ENCODE measurements at places on chromosomes 4 and X. TPM values are rescaled to one million over a fixed set of nuclear protein-coding genes. Genes with fewer than 3 reads are reported as not detected.

- H3K36me3 ChIP-seq = no peaks in the 10 kb centered on the region
- no peaks in the 10 kb centered on the region for H3K4me1 ChIP-seq
- peak; percentile 29 for DNase-seq
- H3K4me3 ChIP-seq = no peak overlapping the region
Measured at GRCh38 chr4:48290146-48290772, 20.6 kb upstream of the TEC start.

LIAS gene
- 7.1 TPM for total RNA-seq

GRCh38 chrX:110032534-110033147 lies 29.7 kb downstream of the TMEM164 start:
- no peak for DNase-seq
- no peaks in the 10 kb centered on the region for H3K36me3 ChIP-seq
- no peak overlapping the region for H3K27ac ChIP-seq
- no peaks in the 10 kb centered on the region for H3K27me3 ChIP-seq
- no peaks in the 10 kb centered on the region for H3K4me1 ChIP-seq
- no peak overlapping the region for H3K4me3 ChIP-seq

- no peak overlapping the region for H3K27ac ChIP-seq
- H3K4me3 ChIP-seq = no peak overlapping the region
- no peaks in the 10 kb centered on the region for H3K4me1 ChIP-seq
- H3K36me3 ChIP-seq = no peaks in the 10 kb centered on the region
- no peak for DNase-seq
Measured at GRCh38 chr4:86306816-86307215, 53.0 kb downstream of the MAPK10 start.

- H3K27me3 ChIP-seq = no peaks in the 10 kb centered on the region
- H3K4me3 ChIP-seq = no peak overlapping the region
- peaks cover 31% of the 10 kb centered on the region for H3K4me1 ChIP-seq
- no peaks in the 10 kb centered on the region for H3K36me3 ChIP-seq
- peak; percentile 81 for DNase-seq
Measured at GRCh38 chr4:10006601-10007435, 14.5 kb downstream of the SLC2A9 start.

HSFX2 gene
- not detected for total RNA-seq

GRCh38 chr4:83832110-83832825 lies 296.4 kb downstream of the GPAT3 start:
- no peaks in the 10 kb centered on the region for H3K36me3 ChIP-seq
- H3K27ac ChIP-seq = no peak overlapping the region
- no peaks in the 10 kb centered on the region for H3K4me1 ChIP-seq
- no peaks in the 10 kb centered on the region for H3K27me3 ChIP-seq
- no peak for DNase-seq

PF4V1 gene
- not detected for total RNA-seq

FAM9C gene
- total RNA-seq = not detected

GRCh38 chr4:121764702-121765367 lies at the start of gene SMIM43:
Gene SMIM43, minus strand, starts transcription at chr4:121765164. Its CDS starts 59 bp downstream, at chr4:121765105.
- H3K27me3 ChIP-seq = no peaks in the 10 kb centered on the region
- peak within 1 kb of the TSS; percentile 44 for H3K4me3 ChIP-seq
- peaks cover 14% of the 10 kb centered on the region for H3K4me1 ChIP-seq
- no peaks in the 10 kb centered on the region for H3K36me3 ChIP-seq
- no peak within 1 kb of the TSS for H3K27ac ChIP-seq
- DNase-seq = no peak

RAB33A gene
- total RNA-seq = 0.59 TPM

SSX1 gene
- not detected for total RNA-seq

DNA sequence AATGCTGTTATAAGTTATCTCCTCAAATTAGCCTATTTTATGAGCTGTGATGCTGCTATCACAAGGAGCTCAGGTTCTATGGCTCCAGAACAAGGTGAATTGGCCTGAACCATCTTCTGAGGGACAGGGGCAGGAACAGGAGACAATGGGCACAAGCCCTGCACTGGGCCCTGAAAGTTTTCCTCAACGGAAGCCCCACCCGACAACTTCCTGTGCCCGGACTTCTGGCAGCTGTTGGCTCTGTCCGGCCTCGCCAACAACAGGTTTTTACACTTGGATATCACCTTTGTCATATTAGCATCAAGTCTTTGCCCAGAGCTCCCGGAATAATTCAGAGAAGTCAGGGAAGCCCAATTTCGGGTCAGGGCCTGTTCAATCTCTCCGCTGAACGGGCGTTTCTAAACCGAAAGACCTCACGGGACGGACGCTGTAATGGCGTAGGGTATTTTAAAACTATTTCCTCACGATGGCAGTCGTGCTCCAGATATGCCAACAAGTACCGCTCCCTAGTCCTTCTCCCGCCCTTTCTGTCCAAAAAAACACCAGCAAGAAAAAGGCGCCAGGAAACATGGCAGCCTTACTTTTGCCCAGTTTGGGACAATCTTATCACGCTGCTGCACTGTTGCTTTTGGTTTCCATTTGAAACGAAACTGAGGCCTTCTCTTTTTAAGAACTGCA lies 201.0 kb upstream of the STK26 start:
- peak overlapping the region; percentile 82 for H3K27ac ChIP-seq
- no peaks in the 10 kb centered on the region for H3K4me1 ChIP-seq
- H3K36me3 ChIP-seq = no peaks in the 10 kb centered on the region
- peak; percentile 69 for DNase-seq

TMEM156 gene
- total RNA-seq = 1.8 TPM

COX7B2 gene
- not detected for total RNA-seq

DNA sequence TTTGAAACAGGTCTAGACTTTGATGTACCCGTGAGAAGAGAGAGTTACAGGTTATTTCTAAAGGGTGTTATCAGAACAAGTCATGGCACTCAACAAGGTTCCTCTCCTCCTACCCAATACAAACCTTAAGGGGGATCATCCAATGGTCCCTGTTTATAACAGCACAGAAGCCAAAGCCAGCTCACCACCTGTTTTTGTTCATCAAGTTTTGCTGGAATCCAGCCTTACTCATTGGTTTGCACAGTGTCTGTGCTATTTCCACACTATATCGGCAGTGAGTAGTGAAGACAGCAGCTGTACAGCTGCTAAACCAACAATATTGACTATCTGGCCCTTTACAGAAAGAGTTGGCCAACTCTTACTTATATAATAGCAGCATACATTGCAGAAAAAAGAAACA lies 262.1 kb upstream of the STS start:
- H3K27me3 ChIP-seq = no peaks in the 10 kb centered on the region
- H3K4me3 ChIP-seq = no peak overlapping the region
- H3K4me1 ChIP-seq = no peaks in the 10 kb centered on the region

DNA sequence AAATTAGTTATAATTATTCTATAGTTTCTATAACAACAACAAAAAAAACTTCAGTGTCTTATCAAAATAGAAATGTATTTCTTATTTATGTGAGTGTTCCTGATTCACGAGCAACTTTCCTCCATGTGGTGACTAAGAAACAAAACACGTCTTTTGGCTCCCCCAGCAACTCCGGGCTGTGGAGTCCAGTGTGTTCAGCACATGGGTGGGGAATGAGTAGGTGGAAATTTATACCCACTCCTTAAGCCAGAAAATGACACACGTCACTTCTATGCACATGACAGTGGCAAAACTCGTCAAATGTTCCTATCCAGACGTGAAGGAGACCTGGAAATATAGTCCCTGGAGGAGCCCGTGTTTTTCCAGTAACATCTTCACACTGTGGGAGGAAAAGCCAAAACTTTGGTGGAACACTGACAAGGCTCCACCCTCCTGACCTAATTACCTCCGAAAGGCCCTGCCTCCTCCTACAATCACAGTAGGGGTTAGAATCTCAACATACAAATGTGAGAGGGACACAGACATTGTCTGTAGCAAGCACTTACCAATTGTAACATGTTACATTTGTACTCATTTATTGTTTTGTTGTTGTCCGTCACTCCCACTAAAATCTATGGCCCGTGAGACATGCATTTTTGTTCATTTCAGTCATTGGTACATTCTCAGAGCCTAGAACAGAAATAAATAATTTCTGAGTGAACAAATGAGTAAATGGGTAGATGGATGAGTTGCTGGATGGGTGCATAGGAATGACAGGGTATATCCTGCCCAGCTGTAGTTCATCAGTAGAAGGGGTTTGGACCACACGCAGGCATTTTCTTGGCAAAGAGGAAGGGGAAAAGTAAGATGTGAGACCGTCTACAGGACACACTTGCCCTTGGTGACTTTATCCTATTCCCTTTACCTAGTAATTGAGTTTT lies 605.8 kb upstream of the TENM3 start:
- H3K36me3 ChIP-seq = no peaks in the 10 kb centered on the region
- H3K27ac ChIP-seq = no peak overlapping the region

GRCh38 chrX:125198546-125198945 lies 121.1 kb upstream of the TEX13C start:
- H3K27ac ChIP-seq = no peak overlapping the region
- H3K4me3 ChIP-seq = no peak overlapping the region
- H3K27me3 ChIP-seq = no peaks in the 10 kb centered on the region
- no peaks in the 10 kb centered on the region for H3K36me3 ChIP-seq

- no peak within 1 kb of the TSS for H3K27ac ChIP-seq
- no peaks in the 10 kb centered on the region for H3K36me3 ChIP-seq
- no peak within 1 kb of the TSS for H3K4me3 ChIP-seq
- H3K27me3 ChIP-seq = no peaks in the 10 kb centered on the region
- no peaks in the 10 kb centered on the region for H3K4me1 ChIP-seq
- DNase-seq = no peak
Measured at GRCh38 chr4:87322754-87323153, at the start of gene HSD17B13. Gene HSD17B13, minus strand, starts transcription at chr4:87322882. Its CDS starts 41 bp downstream, at chr4:87322841.

ENOPH1 gene
- total RNA-seq = 8.4 TPM

TMEM255A gene
- 1.5 TPM for total RNA-seq

GRCh38 chr4:16764622-16765021 lies 133.8 kb downstream of the LDB2 start:
- DNase-seq = no peak
- H3K27ac ChIP-seq = no peak overlapping the region
- H3K4me1 ChIP-seq = no peaks in the 10 kb centered on the region
- no peak overlapping the region for H3K4me3 ChIP-seq
- no peaks in the 10 kb centered on the region for H3K27me3 ChIP-seq

BST1 gene
- 4.2 TPM for total RNA-seq

GAB3 gene
- 15.5 TPM for total RNA-seq

NPY2R gene
- not detected for total RNA-seq

- DNase-seq = peak; percentile 91
- H3K27ac ChIP-seq = peak overlapping the region; percentile 82
- no peaks in the 10 kb centered on the region for H3K36me3 ChIP-seq
Measured at GRCh38 chr4:76689145-76689817, 208.7 kb downstream of the SOWAHB start.

- no peak overlapping the region for H3K27ac ChIP-seq
- no peak overlapping the region for H3K4me3 ChIP-seq
- no peaks in the 10 kb centered on the region for H3K27me3 ChIP-seq
- no peaks in the 10 kb centered on the region for H3K4me1 ChIP-seq
- DNase-seq = no peak
Measured at GRCh38 chrX:133881893-133882292, 103.5 kb downstream of the GPC3 start.

DNA sequence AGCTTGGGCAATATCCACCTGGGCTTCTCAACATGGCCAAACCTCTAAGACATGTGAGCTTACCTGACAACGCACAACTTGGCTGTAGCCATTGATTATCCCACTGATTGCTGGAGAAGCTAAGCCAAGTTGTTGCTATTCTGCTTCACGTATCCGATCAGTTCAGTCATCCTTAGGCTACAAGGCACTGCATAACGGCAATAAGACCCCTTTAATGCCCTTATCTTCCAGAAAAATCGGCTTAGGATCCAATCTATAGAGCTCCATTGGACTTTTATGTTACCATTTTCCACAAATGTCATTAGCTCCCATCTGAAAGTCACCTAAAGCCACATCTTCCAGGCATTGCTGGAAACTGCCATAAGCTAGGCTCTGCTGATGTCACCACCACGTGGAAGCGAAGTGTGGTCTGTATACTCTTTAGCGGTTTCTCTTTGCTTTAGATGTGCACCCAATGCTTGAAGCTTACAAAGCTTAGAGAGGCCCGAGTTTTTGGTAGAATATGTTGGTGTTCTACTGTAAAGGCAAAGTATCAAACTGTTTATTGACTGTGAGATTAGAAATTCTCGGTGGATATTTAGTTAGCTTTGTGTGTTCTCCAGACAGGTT lies 163.1 kb downstream of the CPE start:
- H3K27ac ChIP-seq = no peak overlapping the region
- no peaks in the 10 kb centered on the region for H3K36me3 ChIP-seq
- H3K4me3 ChIP-seq = no peak overlapping the region
- no peak for DNase-seq
- H3K4me1 ChIP-seq = no peaks in the 10 kb centered on the region

DNA sequence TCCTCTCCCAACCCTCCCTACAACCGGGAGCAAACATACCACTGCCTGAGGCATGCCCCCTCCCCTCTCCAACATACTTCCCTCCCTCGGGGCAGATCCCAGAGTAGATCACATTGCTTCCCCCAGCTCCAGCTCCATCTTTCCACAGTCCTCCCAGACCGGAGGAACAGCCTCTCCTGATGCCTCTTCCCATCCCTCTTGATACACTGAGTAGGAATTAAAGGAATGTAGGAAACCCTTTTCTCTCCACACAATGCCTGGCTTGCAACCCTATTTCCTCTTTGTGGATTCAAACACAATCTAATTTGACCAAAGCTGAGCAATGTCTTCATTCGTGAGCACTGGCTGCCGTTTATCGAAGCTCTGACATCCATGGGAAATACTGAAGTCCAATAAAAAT lies 339.8 kb downstream of the BCOR start:
- H3K36me3 ChIP-seq = no peaks in the 10 kb centered on the region
- H3K4me1 ChIP-seq = peaks cover 4% of the 10 kb centered on the region
- H3K4me3 ChIP-seq = no peak overlapping the region
- no peak overlapping the region for H3K27ac ChIP-seq
- DNase-seq = no peak
- no peaks in the 10 kb centered on the region for H3K27me3 ChIP-seq

DNA sequence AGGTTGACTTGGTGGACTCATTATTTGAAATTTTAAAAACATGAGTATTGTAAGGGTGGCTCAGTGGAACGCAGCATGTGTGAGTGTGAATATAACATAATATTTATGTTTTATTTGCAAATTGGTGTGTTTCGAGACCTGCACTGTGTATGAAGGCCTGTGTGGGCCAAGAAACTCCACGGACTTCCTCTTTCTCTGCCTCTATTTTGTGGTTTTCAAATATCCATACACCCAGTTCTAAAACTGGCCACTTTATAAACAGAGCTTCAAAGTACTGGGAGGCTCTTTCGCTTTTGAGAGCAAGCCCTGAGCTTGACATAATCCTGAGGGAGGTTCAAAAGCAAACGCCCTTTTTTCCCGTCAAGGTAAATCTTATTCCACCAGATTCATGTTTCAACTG lies 187.7 kb downstream of the GPAT3 start:
- no peaks in the 10 kb centered on the region for H3K4me1 ChIP-seq
- no peaks in the 10 kb centered on the region for H3K27me3 ChIP-seq
- H3K27ac ChIP-seq = no peak overlapping the region
- DNase-seq = no peak

OPRPN gene
- total RNA-seq = not detected

DNA sequence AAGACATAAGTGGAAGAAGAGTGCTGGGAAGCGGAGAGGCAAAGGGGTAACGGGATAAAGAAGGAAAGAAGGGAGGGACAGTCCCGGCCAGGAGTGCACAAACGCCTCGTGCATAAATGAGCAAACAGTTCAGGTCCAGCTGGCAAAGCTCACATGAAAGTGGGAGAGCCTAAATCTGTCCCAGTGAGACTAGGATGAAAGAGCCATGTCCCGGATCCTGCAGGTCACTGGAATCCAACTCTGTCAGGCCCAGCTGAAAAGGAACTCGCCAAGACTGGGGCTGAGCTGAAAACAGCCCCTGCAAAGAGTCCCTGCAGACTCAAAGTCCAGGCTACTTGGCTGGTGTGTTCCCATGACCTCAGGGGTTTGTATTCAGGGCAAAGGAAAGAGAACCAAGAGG lies 38.0 kb upstream of the CRMP1 start:
- no peaks in the 10 kb centered on the region for H3K27me3 ChIP-seq
- H3K36me3 ChIP-seq = no peaks in the 10 kb centered on the region
- no peak overlapping the region for H3K27ac ChIP-seq
